Jurkat, Clone E6-1 (cell line): ENCODE measurements at places on chromosomes 13 and 19.
A peak's percentile ranks its signal among the peaks of the same experiment; 100 is the strongest.

DNA sequence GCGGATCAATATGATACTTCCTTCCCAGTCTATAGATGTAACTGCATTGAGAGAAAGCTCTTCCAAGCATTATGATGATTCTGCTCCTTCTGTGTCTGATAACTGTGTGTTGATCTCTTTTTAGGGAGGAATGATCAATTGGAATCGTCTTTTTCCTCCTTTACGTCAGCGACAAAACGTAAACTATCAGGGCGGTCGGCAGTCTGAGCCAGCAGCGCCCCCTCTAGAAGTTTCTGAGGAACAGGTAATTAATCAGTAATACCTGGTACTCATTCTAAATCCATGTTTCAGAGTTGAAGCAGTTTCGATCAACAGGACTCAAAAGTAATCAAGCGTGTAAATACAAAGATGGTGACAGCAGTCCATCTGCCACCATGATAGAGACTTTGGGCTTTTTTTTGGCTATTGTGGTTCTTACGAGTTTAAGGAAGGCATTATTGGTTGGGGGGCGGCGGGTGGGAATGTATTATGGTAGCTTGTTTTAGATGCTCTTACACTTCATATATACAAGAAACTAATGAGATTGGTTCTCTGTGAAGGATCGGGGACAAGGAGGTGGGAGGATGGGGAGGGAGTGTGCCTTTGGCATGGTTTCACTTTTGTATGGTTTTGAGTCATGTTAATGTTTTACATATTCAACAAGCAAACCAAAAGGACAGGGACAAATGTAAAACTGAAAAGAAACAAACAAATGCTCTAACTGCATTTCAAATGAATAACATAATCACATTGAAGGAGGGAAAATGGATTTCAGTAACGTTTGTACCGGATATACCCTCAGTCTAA, 60.7 kb upstream of the GPR183 start:
- DNase-seq, result no peak

GRCh38 chr19:39539165-39539517, 820 bp downstream of the EID2 start:
- peak; percentile 37 for DNase-seq

- DNase-seq, result peak; percentile 62
Observed at GRCh38 chr13:28100150-28101121, at the start of gene FLT3. Gene FLT3 (minus strand): TSS chr13:28100576. CDS start chr13:28100510, 66 bp downstream.

DNA sequence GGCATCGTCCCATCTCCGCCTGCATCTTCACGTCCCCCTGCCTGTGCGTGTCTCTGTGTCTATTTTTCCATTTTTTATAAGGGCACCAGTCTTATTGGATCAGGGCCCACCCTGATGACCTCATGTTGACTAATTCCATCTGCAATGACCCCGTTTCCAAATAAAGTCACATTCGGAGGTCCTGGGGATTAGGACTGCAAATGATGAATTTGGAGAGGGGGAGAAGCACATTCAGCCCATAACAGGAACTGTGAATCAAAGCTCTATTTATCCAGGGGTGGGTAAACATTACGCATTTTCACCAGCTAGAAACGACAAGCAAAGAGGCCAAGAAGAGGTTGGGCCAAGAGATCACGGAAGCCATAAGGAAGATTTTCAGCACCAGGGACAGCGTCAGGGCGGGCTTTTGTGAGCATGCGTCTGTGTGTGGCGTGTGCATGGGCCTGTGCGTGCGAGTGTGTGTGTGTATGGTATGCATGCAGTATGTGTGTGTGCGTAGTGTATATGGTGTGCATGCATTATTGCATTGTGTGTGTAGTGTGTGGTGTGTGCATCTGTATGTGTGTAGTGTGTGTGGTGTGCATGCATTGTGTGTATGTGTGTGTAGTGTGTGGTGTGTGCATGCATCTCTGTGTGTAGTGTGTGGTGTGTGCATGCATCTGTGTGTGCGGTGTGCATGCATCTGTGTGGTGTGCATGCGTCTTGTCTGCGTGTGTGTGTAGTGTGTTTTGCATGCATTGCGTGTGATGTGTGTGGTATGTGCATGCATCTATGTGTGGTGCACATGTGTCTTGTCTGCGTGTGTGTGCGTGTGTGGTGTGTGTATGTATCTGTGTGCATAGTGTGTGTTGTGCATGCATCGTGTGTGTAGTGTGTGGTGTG, 19.6 kb downstream of the CELF5 start:
- peak; percentile 78 for DNase-seq

- no peak for DNase-seq
Observed at GRCh38 chr13:41408121-41408520, 49.2 kb upstream of the RGCC start.

- peak; percentile 78 for DNase-seq
Observed at GRCh38 chr13:114142640-114143490, 10.4 kb upstream of the RASA3 start.

GRCh38 chr19:3712663-3713611, 4.8 kb downstream of the TJP3 start:
- DNase-seq, result no peak

DNA sequence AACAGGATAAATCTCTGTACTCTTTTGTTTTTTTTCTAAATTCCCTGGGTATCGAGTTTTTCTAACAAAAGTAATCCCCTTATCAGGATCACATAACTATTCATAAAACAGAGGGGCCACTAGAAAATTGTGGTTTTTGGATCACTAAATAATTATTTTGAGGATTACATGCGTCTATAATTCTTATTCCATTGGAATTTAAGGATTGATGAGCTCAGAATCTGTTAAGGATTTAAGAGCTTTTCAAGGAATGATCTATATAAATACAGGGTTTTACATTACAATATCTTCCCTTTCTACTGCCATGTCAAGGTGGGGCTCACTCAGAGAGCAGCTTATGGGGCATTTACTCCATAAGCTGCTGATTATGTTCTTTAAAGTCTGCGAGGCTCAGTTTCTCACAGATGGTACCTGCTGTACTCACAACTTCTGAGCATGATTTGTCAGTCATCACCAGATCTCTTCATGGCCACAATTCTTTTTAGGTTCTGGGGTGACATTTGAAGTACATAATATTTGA, 449.8 kb downstream of the PCDH17 start:
- DNase-seq, result no peak

DNA sequence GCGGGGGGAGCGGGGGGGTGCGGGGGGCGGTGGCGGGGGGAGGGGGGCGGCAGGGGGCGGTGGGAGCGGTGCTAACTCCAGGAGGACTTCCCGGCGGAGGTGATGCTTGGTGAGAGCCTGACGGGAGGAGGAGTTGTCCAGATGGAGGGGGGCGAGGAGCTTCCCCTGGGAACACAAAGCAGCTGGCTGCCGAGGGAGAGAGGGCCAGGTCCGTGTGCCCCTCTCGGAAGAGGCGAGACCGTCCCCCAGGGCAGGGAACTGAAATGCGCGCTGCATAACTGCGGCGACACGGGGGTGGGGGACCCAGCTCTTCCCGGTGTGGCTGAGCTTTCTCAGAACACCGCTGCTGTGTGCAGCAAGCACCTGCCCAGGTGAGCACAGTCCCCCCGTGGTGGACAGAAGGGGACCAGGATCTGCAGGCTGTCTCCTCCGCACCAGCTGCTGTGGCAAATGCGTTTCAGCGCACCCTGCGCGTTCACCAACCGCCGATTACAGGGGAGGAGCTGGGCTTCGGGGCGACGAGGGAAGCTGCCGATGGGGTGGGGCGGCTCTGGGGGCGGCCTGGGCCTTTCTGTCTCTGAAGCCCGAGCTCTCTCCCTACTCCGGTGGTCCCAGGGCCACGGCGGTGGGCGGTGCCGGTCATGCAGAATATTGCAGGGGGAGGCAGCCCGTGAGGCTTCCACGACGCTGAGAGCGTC, 54.7 kb upstream of the F7 start:
- DNase-seq, result no peak

GRCh38 chr13:111281751-111282311, 38.6 kb upstream of the TEX29 start:
- no peak for DNase-seq

GRCh38 chr13:97307118-97307881, 85.2 kb downstream of the MBNL2 start:
- no peak for DNase-seq

- DNase-seq, result peak; percentile 59
Observed at GRCh38 chr19:51407511-51408131, 9.8 kb downstream of the SIGLEC10 start.

DNA sequence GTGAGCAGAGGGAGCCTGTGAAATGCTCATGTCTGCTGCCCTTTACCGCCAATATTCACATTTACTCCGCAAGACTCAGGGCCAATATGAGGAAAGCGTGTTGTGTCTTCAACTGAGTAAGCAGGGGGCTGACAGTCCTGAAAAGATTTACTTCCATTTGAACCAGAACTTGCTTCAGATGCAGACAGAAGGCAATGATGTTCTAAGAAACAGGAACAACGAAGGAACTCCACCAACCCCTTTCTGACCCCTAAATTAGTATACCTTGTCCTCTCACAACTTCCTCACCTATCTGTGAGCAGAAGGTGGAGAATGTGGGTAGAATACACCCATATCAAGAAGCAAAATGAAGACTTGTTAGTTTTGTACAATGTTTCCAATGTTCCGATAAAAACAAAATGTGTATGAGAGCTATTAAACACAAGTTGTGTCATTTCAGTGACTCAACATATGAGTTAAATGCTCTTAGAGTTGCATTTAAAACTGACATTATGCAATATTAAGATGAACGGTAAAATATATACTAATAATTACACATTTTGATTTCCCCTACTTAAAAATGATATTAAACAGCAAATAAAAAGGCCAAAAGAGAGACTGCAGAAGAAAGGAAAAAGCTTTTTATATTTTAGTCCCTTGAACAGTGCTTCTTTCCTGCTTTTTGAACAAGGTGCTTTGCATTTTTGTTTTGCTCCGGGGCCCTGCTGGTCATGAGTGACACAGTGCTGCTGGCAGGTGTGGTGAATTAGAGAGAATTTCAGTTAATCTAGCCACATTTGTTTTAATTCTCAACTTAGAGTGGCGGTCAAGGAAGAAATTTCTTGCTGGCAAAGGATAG, 16.0 kb downstream of the TMEM272 start:
- DNase-seq, result no peak

DNA sequence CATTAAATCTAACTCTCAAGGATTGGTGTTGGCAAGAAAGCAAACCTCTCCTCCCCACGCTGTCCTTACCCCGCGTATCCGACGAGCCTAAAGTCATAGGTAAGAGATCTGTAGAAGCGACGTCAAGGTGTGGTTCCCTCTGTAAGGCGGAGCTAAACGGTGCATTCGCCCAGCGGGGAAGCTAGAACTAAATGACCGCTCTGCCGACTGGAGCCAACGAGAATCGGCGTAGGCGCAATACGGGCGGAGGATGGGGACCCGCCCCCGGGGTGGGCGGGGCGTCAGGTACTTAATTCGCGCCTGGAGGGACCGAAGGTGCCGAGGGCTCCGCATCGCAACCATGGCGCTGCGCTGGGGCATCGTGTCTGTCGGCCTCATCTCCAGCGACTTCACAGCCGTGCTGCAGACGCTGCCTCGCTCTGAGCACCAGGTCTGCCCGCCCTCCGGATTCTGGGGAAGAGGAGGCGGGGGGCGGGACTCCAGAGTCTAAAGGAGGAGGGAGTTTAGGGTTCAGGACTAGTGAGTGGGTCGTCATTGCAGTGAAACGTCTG, at the start of gene DHDH:
DHDH (plus strand) TSS at position 318 of the 551 bp plus-strand sequence; CDS start at position 341, 23 bp downstream.
- DNase-seq, result peak; percentile 75

DNA sequence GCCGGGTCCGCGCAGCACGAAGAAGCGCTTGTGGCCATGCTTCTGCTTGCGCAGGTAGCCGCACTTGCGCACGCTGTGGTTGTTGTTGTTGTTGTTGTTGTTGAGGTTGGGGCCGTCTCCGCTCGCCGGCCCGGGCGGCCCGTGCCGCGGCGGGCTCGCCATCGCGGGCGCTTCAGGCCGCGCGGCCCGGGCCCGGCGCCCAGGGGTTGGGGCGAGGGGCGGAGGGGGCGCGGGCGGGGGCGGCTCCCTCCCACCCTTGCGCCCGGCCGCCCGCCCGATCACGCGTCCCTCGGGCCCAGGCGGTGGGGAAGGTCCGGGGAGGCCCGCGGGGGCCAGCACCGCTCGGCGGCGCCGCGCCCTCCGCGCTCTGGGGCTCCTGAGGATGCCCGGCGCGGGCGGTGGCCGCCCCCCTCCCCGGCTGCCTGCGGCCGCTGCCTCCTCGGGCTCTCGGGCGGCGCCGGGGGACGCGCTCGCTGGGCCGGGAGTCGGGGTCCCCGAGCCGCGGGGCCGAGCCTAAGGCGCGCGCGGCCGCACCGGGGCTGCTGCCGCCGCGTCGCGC, 412 bp downstream of the IRS2 start:
- no peak for DNase-seq

GRCh38 chr19:4582980-4583842, 23.7 kb upstream of the SEMA6B start:
- no peak for DNase-seq
